ENCODE measurements at places on chromosomes 3 and 15.

GRCh38 chr3:115638991-115639390, 15.7 kb downstream of the GAP43 start:
- no peak for DNase-seq

- DNase-seq, result no peak
Observed at GRCh38 chr3:187014417-187014864, 84.1 kb downstream of the ST6GAL1 start.

DNA sequence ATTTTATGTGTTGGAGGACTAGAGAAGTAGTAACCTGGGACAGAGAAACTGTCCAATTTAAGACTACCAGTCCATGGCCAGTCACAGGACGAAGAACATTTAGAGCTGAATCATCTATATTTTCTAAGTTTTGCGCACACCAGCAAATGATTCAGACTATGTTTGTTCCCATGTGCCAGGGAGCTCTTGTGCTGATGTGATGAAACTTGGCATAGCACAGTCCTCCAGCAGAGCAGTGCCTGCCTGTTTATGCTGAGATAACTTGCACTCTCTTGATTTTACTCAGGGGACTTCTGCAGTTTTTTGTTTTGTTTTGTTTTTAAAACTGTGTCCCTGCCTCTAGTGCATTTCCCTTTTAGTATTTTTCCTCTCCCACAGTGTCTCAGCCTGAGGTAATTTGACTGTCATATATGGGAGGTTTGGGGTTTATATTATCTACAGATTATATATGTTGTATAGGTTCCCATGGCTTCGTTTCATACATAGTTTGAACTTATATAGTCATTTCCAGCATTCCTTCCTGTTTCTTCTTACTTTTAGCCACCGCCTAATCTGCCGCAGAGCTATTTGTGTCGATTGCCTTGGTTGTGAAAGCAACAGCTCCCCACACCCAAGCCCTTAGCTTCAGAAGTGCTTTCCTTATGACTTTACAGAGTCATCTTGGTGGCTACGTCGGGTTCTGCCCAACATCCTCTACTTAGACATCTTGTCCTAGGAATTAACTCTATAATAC, 45.5 kb downstream of the PPM1L start:
- DNase-seq, result peak; percentile 61

GRCh38 chr15:82014989-82015388, 30.8 kb downstream of the MEX3B start:
- no peak for DNase-seq

DNA sequence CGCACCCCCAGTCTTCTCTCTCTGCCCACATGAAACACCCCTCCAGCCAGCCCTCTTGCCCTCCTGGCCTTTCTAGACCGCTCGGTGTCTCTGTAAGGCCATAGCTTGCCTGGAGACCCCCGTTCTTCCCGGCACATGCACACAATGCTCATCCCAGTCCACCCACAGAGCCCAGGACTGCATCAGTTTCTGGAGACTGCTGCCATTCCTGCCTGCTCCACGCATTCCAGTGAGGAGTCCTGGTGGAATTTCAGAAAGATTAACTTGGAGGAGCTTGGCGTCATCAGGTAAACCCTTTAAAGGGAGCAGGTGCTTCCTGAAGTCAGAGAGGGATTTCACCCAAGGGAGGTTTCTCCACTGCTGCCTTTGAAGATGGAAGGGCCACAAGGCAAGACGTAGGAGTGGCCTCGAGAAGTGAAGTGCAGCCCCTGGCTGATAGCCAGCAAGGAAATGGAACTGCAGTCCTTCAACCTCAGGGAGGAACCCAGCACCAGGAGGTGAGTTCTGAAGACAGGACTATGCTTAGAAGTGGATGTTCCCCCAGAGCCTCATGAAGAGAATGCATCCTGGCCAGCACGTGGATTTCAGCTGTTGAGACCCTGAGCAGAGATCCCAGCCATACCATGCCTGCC, 19.2 kb downstream of the SLC41A3 start:
- no peak for DNase-seq

DNA sequence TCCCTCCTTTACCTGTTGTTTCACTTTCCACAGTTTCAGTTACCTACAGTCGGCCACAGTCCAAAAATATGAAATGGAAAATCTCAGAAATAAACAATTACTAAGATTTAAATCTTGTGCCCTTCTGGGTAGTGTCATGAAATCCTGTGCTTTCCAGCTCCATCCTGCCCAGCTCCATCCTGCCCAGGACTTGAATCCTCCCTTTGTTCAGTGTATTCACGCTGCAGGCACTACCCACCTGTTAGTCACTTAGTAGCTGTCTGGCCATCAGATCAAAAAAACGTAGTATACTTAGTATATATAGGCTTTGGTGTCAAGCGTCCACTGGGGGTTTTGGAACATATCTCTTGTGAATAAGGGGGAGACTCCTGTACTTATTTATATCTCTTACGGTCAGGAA, 329.0 kb upstream of the SEMA6D start:
- DNase-seq, result no peak

- no peak for DNase-seq
Observed at GRCh38 chr3:111852540-111852939, 6.5 kb upstream of the PHLDB2 start.

GRCh38 chr3:185825639-185826481, 1.0 kb upstream of the IGF2BP2 start:
- peak; percentile 60 for DNase-seq

- DNase-seq, result no peak
Observed at GRCh38 chr15:20358779-20359414, 182.7 kb downstream of the GOLGA6L6 start.

- no peak for DNase-seq
Observed at GRCh38 chr15:80926126-80926525, 63.5 kb downstream of the MESD start.

DNA sequence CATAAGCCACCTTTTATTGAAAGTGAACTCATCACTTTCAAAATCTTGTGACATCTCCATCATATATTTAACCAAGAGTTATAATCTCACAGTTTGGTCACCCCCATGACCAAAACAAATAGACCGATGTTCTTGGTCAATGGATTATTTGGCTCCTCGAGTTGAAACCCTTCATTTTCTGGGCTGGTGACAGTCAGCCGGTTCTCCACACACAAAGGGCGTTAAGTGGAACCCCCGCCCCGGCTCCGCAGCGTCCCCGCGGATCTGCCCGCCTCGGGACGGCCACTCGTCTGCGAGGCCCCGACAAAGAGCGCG, 772 bp downstream of the TSPAN3 start:
- DNase-seq, result no peak

- DNase-seq, result no peak
Observed at GRCh38 chr3:178690571-178690970, 154.3 kb downstream of the KCNMB2 start.

- no peak for DNase-seq
Observed at GRCh38 chr15:60809375-60809774, 330.4 kb upstream of the ICE2 start.

DNA sequence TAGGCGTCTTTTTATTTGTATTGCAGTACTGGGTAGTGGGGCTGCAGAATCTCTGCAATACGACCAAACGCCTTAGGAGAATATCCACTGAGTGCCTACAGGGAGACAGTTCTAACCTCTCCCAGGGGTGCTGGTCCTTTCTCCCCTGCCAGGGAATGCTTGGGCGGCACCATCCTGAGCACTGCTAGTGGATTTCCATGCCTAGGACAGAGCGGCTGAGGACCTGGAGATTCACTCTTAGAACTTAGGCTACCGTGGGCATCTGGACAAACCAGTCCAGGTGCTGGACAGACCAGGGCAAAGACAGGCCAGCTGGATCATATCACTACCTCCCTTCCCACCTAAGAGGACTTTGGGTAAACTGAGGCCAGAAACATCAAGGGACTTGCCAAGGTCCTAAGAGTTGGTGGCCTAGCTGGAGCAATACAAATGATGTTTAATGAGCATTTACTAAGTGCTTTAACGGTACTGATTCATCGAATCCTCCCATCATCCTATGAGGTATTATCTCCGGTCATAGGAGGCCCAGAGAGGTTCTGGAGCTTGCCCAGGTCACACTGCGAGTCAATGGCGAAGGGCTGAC, 902 bp downstream of the TMEM44 start:
- no peak for DNase-seq

- DNase-seq, result no peak
Observed at GRCh38 chr3:188269040-188269439, 115.1 kb downstream of the LPP start.

DNA sequence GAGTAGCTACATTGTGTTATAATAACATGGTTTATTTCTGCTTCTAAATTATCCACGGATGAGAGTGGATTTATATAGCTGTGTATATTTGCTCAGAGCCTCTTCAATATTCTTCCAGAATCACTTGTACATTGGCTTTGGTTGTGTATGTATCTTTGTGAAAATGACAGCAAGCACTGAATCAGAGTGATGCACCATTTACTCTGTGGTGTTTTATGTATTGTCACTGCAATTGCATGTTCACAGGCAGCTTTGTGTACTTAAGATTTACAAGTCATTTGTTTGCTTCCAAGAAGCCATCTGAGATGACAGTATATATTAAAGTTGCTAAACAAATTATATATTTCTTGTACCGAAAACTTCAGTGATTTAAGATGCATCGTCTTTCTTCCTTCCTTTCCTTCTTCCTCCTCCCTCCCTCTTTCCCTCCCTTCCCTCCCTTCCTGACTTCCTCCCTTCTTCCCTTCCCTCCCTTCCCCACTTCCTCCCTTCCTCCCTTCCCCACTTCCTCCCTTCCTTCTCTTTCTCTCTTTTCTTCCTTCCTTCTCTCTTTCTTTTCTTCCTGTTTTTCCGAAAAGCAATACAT, 362.3 kb upstream of the GOLIM4 start:
- DNase-seq, result no peak

GRCh38 chr15:83118291-83118827, 10.9 kb downstream of the TM6SF1 start:
- no peak for DNase-seq

- no peak for DNase-seq
Observed at GRCh38 chr3:31934018-31934417, 47.0 kb downstream of the OSBPL10 start.

DNA sequence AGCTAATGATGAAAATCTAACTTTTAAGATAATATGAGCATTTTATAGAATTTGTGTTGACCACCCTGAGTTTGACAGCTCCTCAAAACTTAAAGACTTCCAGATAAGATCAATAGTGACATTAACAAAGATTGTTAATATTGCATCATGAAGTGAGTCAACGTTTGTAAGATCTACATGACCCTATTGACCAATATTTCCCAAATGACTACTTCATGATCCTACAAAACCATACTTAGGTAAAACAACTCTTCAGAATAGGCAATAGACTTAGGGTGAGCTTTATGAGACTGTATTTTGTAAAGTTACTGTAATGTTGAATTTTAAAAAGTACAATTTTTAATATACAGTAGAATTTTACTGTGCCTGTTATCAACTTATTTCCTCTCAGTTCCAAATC, 422.7 kb upstream of the ALCAM start:
- DNase-seq, result no peak

- DNase-seq, result no peak
Observed at GRCh38 chr3:177746337-177746933, 549.2 kb upstream of the TBL1XR1 start.

DNA sequence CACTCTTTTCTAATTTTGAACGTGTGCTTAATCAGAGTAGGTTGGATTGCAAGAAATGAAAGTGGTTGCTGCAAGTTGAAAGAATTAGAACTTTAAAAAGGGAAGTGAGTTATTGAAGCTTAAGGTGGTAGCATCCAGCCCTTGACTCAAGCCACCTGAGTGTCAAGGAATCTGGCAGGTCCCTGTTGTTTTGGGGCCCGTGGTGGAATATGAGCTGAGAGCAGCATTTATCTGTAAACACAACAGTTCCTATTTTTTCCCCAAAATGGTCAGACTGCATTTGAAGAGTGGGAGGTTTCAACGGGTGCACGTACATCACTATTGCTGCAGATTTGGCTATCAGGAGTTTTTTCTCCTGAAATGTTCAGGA, 1.7 kb downstream of the ITPR1 start:
- no peak for DNase-seq

All from activated CD4-positive, alpha-beta T cell treated with anti-CD3 and anti-CD28 coated beads for 48 hours (primary cell).